Activated CD8-positive, alpha-beta T cell treated with anti-CD3 and anti-CD28 coated beads, Interleukin-2, amount 10 ng/mL, durations not matched to agents 7 days and 5 days (primary cell): ENCODE measurements at places on chromosomes 1 and 21. TPM values are rescaled to one million over a fixed set of nuclear protein-coding genes. Genes with fewer than 3 reads are reported as not detected.

Gene CFAP107
- not detected for total RNA-seq

GRCh38 chr1:96865731-96866685, 144.4 kb downstream of the PTBP2 start:
- peaks cover 2% of the 10 kb centered on the region for H3K27me3 ChIP-seq
- H3K4me1 ChIP-seq = no peaks in the 10 kb centered on the region
- no peak for DNase-seq
- H3K4me3 ChIP-seq = no peak overlapping the region
- no peak overlapping the region for H3K27ac ChIP-seq

Gene SERPINC1
- not detected for total RNA-seq

Gene PRELP
- total RNA-seq = not detected

Gene OLFML2B
- not detected for total RNA-seq

Gene ZFP69B
- total RNA-seq = 3.6 TPM

DNA sequence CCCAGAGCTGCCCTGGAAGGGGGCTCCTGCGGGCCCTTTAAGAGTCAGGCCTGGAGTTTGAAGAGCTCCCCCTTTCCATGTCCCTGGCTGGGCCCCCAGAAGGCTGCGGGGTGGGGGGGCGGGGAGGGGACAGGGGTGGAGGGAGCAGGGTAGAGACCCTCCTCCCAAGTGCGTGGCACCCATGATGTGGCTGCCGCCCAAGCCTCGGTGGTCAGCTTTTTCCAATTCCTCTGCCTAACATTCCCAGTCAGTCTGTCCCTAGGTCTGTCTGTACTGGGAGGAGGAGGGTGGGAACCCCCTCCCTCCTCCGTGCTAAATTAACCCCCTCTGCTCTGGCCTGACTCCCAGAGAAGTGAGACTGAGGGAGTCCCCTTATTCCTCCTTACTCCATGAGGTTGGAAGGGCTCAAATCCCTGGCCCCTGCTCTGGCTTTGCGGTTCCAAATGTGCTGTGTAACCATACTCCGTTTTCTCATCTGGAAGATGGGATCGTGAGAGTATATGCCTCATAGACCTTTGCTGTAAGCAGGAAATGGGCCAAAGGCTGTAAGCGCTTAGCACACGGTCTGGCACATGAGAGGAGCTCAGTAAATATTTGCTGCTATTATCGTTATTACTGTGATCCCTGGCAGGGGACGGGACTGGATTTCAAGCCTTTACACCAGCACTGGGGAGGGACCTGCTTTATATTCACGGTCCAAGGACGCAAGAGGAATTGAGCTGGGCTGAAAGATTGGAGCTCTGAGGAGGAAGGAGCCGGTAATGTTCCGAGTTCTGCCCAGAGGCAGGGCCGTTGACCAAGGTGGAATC, 658 bp upstream of the COL16A1 start:
- no peak for DNase-seq
- H3K4me3 ChIP-seq = peak overlapping the region; percentile 7
- H3K36me3 ChIP-seq = no peaks in the 10 kb centered on the region
- H3K27ac ChIP-seq = no peak overlapping the region
- H3K27me3 ChIP-seq = peaks cover 52% of the 10 kb centered on the region

Gene RNF19B
- 14.0 TPM for total RNA-seq

DNA sequence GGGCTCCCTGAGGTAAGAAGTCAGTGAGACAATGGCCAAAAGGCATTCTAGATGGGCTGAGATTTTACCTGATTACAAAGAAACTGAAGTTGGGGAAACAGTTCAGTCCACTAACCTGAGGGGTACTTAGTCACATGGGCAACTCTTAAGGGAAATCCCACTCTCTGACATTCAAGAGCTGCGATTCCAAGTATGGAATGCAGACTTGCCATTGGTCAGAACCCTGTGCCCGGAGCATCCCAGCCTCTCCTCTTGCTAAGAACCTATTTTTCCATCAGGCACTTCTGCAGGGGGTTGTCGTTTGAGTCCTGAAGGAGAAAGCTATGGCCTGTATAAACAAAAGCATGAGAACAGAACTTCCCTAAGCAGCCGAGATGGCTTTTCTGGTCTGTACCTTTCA, 434.9 kb upstream of the DAB1 start:
- H3K27me3 ChIP-seq = no peaks in the 10 kb centered on the region
- no peaks in the 10 kb centered on the region for H3K4me1 ChIP-seq
- no peak overlapping the region for H3K27ac ChIP-seq
- H3K4me3 ChIP-seq = no peak overlapping the region
- H3K36me3 ChIP-seq = no peaks in the 10 kb centered on the region

GRCh38 chr1:19654386-19654785, 10.3 kb downstream of the NBL1 start:
- H3K27ac ChIP-seq = no peak overlapping the region
- H3K4me3 ChIP-seq = no peak overlapping the region
- H3K27me3 ChIP-seq = no peaks in the 10 kb centered on the region
- H3K36me3 ChIP-seq = peaks cover 1% of the 10 kb centered on the region

DNA sequence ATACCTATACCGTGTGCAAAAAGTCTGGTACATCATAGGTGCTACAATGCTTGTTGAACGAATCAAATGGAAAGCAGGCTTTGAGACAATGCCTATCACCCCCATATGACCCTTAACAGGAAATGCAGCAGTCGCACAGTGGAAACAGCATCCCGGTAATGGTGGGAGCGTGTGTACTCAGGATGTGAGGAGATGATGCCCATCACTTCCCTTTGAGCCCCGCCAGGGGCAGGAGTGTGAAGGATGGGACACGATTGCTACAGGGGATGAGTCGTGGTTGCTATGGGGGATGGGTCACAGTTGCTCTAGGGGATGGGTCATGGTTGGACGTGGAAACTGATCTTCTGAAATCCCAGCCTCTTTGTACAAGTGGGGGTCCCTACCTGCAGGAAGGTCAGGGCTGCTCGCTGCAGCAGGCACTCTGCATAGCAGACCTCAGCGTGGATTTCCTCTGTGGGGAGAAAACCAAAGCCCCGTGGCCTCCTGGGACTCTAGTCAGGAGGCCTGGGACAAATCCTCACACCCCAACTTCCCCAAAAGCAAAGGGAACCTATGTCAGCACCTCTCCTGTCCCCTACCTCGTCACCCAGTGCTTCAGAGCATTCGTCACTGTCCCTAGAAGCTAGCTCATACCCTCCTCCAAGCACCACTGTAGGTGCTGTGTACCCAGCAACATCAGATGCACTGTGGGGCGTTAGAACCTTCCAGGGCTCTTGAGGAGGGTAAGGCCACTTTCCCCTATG, 19.3 kb downstream of the TTC39A start:
- no peak for DNase-seq
- no peak overlapping the region for H3K4me3 ChIP-seq
- peak overlapping the region; percentile 17 for H3K27ac ChIP-seq
- peaks cover 23% of the 10 kb centered on the region for H3K4me1 ChIP-seq

- H3K4me3 ChIP-seq = peak overlapping the region; percentile 82
- peaks cover 9% of the 10 kb centered on the region for H3K36me3 ChIP-seq
- peaks cover 39% of the 10 kb centered on the region for H3K4me1 ChIP-seq
- H3K27ac ChIP-seq = peak overlapping the region; percentile 80
- peak; percentile 23 for DNase-seq
- no peaks in the 10 kb centered on the region for H3K27me3 ChIP-seq
Measured at GRCh38 chr1:35269201-35269988, 886 bp downstream of the ZMYM4 start.

GRCh38 chr1:21647431-21648351, 21.5 kb downstream of the RAP1GAP start:
- H3K27me3 ChIP-seq = peaks cover 21% of the 10 kb centered on the region
- no peaks in the 10 kb centered on the region for H3K36me3 ChIP-seq
- no peak overlapping the region for H3K4me3 ChIP-seq

- H3K36me3 ChIP-seq = no peaks in the 10 kb centered on the region
- H3K27ac ChIP-seq = no peak overlapping the region
- peaks cover 3% of the 10 kb centered on the region for H3K27me3 ChIP-seq
- no peak overlapping the region for H3K4me3 ChIP-seq
- DNase-seq = no peak
- H3K4me1 ChIP-seq = no peaks in the 10 kb centered on the region
Measured at GRCh38 chr1:67459068-67459467, 28.9 kb upstream of the SERBP1 start.

Gene BCAR3
- 0.79 TPM for total RNA-seq

DNA sequence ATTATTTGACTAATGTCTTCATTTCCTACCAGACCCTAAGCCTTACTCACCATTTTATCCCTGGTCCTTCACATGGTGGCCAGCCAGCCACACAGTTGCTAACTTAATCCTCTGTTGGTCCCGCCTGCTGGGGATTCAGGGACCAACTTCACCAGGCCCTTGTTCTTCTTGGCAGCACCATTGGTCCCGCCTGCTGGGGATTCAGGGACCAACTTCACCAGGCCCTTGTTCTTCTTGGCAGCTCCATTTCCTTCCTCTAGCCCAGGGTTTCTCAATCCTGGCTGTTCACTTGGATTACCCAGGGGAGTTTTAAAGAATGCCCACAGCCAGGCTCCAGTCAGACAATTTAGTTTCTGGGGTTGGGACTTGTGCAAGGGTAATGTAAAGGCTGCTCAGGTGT, 233.1 kb upstream of the CSF3R start:
- H3K4me1 ChIP-seq = peaks cover 3% of the 10 kb centered on the region
- no peak overlapping the region for H3K27ac ChIP-seq
- DNase-seq = no peak
- H3K27me3 ChIP-seq = peaks cover 44% of the 10 kb centered on the region
